ENCODE measurements at places on chromosomes 7 and 10.

- no peak for DNase-seq
These were observed 7.8 kb downstream of the FBXW4 start for GRCh38 chr10:101687071-101687658.

DNA sequence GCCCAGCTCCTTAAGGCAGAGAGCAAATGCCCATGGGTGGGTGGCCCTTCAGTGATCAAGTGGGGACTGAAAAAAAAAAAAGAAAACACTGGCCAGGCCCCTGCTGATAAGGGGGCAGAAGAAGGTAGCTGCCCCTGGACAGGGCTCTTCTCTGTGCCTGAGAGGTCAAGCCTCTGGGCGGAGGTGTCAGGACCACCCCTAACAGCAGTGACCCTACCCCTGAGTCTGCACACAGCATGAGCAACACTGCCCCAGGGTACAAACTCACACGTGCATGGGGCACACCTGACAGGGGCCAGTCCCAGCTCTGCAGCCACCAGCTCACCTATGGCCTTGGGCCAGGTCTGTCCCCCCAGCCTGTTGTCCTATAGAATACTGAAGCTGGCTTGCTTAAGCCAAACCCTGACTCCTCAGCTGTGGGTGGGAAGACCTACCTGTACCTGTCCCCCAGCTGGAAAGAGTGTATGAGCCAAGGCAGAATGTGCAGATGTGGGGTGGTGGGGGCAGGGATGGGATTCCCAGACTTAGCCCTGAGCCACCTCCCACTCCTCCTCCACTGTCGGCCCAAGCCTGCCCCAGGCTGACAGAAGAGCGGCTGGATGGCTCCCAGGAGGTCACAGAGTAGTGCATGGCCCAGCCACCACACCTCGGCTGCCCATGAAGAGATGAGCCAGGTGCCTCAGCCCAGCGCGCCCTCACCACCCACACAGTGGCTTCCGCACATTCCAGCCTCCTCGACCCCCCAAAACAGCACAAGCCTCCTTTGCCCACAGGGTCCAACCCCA, 23.7 kb downstream of the KCNH2 start:
- no peak for DNase-seq

- no peak for DNase-seq
These were observed 191.1 kb downstream of the KCND2 start for GRCh38 chr7:120464104-120464503.

- DNase-seq = no peak
These were observed 14.5 kb downstream of the KLHL7 start for GRCh38 chr7:23120106-23120505.

DNA sequence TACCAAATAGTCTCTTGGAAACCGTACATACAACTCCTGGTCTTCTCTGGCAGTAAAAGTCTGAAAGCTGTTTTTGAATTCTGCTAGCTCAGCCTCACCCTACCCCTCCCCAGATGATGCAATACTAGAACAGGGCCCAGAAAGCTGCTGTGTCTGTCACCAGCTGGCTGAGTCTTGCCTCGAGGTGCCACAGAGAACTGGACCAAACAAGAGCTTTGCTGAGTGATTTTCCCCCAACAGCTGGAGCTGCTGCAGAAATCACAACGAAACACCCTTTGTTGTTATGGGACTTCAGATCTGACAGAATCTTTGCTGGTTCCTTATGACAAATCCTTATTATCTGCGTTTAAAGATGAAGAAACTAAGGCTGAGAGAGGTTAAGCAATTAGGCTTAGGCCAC, 134.1 kb downstream of the SPAG6 start:
- DNase-seq = no peak

- DNase-seq = no peak
These were observed 207.7 kb upstream of the SHH start for GRCh38 chr7:156019776-156020565.

DNA sequence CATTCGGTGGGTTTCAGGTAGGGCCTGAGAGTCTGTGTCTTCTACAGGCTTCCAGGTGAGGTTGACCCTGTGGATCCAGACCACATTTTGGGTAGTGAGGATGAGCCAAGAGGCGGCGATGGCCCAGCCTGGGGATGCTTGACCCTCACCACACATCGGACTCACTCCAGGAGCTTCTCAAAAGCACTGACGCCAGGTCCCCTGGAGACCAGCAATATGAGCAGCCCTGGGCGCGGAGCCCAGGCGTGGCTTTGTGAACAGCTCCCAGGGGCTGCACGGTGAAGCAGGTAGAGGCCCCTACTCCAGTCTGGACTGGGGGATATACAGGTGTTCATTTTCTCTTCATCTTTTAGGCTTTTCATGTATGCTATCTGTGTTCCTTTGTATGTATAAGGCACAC, 139.7 kb upstream of the PCBD1 start:
- no peak for DNase-seq

DNA sequence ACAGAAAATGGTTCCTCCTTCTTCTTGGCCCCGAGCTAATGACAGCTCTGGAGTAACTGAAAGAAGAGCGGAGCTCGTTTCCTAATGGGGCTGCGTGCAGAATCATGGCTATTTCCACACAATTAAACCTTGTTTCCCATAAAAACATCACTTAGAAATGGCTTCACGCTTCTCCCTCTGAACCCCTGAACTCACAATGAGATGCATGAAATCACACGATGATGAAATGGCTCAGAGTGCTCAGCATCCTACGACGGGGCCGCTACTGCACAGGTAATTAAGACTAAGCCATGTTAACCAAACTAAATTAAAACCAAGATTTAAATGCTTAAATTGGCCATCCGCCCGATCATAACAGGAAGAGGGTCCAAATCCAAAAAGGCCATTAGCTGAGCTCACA, 80.0 kb upstream of the DNAAF5 start:
- DNase-seq = no peak

- peak; percentile 79 for DNase-seq
These were observed 66.4 kb downstream of the ST8SIA6 start for GRCh38 chr10:17387861-17388503.

- DNase-seq = no peak
These were observed 49.5 kb downstream of the DIP2C start for GRCh38 chr10:639751-640672.

GRCh38 chr7:75628055-75628454, 110.7 kb downstream of the HIP1 start:
- no peak for DNase-seq

DNA sequence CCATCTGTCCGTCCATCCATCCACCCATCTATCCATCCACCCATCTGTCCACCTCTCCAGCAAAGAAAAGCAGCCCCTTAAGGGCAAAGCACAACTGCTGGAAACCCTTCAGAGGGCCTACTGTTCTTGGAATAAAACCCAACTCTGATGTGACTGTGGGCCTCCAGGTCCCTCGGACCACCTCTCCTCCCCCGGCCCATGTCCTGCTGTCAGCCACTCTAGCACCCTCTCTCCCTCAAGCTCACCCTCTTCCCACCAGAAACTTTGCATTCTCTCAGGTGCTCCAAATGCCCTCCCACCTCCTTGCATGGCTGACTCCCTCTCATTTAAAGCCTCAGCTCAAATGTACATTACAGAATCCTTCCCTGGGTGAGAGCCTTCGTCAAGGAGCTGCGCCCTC, 110.3 kb downstream of the ARHGAP22 start:
- DNase-seq = no peak

GRCh38 chr7:94301024-94301586, 93.6 kb upstream of the COL1A2 start:
- DNase-seq = peak; percentile 37

DNA sequence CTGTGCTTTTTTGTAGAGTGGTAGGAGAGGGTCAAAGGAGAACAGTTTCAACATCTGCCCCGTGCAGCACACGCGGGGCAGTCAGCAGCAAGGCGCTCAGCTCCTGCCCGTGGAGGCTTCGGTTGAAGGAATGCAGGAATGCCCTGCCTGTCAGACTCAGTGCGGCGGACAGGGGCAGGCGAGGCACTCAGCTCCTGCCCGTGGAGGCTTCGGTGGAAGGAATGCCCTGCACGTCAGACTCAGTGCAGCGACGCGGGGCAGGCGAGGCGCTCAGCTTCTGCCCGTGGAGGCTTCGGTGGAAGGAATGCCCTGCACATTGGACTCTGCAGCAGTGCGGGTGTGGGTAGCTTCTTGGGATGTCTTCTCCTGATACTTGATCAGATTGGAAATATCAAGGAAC, 37.0 kb downstream of the PPP2R2D start:
- DNase-seq = no peak

- no peak for DNase-seq
These were observed 202.8 kb upstream of the SMIM30 start for GRCh38 chr7:113321201-113321600.

- no peak for DNase-seq
These were observed 11.8 kb downstream of the CFAP69 start for GRCh38 chr7:90256778-90257177.

- no peak for DNase-seq
These were observed 69.4 kb downstream of the KIAA1217 start for GRCh38 chr10:24278176-24278889.

GRCh38 chr7:111958431-111958830, 247.8 kb downstream of the DOCK4 start:
- DNase-seq = no peak

DNA sequence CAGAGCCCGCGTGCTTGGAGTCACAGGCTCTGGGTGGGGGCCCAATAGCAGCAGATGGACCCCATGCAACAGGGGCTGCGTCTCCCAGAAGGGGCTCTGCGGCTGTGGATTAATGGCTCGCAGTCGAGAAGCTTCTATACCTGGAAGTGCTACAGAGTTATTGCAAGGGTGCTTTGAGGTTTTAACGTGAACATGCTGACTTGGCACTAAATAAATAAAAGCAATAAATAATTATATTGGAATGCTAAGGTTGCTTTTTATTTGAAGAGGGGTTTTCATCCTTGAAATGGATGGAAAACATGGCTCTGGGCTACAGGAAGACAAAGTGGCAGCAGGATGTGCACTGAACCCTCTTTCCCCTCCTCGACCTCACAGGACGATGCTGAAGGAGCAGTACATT, 122.4 kb downstream of the PAXIP1 start:
- no peak for DNase-seq

DNA sequence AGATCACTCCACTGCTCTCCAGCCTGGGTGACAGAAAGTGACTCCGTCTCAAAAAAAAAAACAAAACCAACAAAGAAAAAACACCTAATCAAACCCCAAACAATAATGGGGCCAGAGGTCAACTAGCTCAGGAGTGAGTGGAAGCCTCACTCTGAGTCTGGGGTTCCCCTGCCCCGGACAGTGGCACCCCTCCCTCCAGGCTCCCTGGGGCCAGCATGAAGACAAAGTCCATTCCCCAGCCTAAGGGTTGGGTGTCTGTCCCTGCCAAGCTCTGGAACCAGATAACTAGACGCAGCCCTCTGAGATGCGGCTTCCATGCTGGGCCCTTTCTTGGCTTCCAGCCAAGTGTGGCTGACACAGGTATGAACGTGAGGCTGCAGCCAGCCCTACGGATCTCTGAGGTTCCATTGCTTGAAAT, 1.7 kb upstream of the FUOM start:
- DNase-seq = peak; percentile 70

DNA sequence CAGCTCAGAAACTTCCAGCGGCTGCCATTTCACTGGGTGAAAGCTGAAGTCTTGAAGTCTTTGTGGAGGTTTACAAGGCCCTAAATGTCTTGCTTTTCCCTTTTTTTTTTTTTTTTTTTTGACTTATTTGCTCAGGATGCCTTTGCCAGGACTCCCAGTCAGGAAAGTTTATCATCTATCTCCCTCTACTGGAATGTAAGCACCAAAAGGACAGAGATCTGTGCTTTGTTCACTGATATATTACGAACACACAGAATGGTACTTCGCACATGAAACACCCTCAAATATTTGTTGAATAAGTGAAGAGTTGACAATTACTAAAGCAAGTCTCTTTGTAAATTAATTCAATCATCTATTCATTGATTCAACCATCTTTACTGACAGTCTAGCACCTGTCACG, 23.2 kb downstream of the ABCB4 start:
- no peak for DNase-seq

DNA sequence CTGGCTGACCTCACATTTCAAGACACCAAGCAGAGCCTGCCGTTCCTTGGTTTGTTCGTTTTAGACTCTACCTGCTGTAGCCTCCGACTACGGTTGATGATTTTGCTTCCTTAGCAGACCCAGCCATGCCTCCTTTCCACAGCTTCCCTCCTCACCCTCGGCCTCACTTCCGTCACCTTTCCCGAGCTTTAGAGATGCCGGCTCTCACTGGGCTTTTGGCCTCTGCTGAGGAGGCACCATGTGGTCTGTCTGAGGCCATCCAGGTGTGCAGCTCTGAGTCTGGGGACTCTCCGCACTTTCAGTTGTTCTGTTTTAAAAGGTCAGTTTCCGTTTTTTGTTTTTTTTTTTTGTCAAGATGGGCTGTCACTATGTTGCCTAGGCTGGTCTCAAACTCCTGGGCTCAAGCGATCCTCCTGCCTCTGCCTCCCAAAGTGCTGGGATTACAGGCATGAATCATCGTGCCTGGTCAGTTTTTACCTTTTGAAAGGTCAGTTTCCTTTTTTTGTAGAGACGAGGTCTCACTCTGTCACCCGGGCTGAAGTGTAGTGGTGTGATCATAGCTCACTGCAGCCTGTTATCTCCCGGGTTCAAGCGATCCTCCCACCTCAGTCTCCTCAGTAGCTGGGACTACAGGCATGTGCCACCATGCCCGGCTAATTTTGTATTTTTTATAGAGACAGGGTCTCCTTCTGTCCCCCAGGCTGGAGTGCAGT, 11.7 kb downstream of the ORAI2 start:
- DNase-seq = no peak

DNA sequence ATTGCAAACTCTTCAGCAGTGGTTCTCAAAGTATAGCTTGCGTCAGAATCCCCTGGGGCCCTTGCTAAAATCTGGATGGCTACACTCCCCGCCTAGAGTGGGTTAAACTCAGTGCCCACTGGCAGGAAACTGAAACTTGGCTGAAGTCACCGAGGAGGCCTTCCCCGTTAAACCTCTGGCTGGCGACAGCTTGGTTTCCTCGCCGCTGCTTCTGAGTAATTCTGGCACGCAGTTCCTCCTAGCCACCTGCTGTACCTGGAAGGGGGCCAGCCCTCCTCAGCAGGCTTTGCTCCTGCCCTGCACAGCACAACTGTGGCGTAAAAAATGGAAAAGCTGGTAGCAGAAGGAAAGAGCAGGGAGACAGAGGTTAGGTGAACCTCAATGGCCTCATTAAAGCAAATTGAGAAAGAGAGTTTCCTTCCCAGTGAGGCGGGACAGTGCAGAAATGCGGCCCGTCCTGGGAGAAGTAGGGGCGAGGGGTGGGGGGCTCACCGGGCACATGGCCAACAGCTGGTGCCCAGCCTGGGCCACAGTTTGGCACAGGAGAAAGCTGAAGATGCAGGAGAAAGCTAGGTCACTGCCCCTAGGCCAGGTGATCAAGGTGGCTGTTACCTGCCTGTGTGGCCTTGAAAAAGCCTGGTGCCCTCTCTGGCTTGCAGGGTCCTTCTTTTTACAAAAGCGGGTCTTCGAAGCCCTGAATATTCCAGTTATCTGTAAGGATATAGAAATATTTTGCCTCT, 46.6 kb downstream of the ALOX5 start:
- DNase-seq = peak; percentile 15

- DNase-seq = no peak
These were observed 36.6 kb downstream of the RASGEF1A start for GRCh38 chr10:43230101-43230908.

DNA sequence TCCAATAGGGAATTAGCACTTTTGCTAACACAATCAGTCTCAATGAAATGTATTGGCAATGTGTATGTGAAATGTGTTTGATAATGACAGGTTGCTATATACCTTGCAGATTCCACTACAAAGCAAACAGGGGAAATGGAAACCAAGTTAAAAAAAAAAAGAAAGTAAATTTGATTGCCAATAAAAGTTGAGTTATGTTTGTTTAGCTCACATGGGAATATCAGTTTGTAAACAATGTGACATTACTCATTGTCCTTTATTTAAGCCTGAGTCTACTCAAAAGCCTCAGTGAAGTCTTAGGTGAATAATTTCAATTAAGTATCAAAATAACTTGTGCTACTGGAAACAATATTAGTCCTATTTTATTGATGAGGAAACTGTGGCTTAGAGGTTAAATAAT, 285.2 kb downstream of the CACNA2D1 start:
- no peak for DNase-seq
